ENCODE measurements at places on chromosomes 16 and 17.
A peak's percentile ranks its signal among the peaks of the same experiment; 100 is the strongest.

GRCh38 chr16:19909750-19910322 is 25.2 kb upstream of the GPRC5B start:
- no peak for DNase-seq

GRCh38 chr16:58366247-58367031 is 25.8 kb upstream of the GINS3 start:
- DNase-seq: peak; percentile 94

- DNase-seq: no peak
These were observed 7.8 kb downstream of the HSPB9 start for GRCh38 chr17:42130310-42130936.

GRCh38 chr16:68732042-68732680 is 4.9 kb upstream of the CDH1 start:
- DNase-seq: no peak

- DNase-seq: peak; percentile 8
These were observed 42.9 kb upstream of the CDRT4 start for GRCh38 chr17:15510361-15510760.

- no peak for DNase-seq
These were observed 12.3 kb downstream of the ITGAL start for GRCh38 chr16:30484887-30485286.

DNA sequence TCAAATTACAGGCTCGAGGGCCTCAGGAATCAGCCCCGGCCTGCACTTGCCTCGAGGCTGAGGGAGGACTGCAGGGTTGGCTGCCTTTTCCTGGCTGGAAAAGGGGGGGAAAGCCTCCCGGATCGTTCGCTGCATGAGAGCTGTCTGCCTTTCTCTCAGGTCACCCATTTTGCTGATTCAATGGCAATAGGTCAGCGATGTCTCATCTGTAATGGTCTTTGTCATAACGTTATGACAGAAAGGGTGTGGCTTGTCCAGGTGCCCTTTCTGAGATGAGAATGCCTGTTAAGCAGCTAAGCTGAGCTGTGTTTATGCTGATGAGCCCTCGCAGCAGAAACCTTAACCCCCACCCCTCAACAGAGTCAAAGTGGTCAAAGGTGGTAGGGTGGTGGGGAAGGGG is 81.8 kb downstream of the AKAP1 start:
- no peak for DNase-seq

- no peak for DNase-seq
These were observed 55.0 kb upstream of the METRNL start for GRCh38 chr17:83024218-83024971.
